Activated CD4-positive, alpha-beta T cell treated with anti-CD3 and anti-CD28 coated beads for 36 hours (primary cell): ENCODE measurements at places on chromosomes 3 and 15. TPM values are rescaled to one million over a fixed set of nuclear protein-coding genes. Genes with fewer than 3 reads are reported as not detected.

DNA sequence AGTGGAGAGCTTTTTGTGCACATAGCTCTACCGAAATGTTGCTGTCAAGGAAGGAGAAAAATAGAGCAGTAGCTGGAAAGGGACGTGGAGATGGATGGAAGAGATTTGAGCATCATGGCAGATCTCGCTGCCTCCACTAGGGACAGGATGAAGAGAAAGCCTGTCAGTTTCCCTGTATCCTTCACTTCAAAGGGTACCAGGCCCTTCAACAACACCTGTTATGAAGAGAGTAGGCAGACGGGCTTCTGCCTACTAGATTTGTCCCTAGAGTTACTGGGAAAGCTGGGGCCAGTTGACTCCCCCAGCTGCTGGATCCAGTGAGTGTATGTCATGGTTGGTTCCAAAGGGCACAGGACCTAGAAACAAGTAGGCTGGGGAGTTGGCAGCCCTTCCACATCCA lies 150.8 kb downstream of the TLE3 start:
- no peak for DNase-seq
- H3K4me1 ChIP-seq, result no peaks in the 10 kb centered on the region
- H3K4me3 ChIP-seq, result no peak overlapping the region

The SNTN gene
- not detected for total RNA-seq

GRCh38 chr3:155334914-155335723 lies 41.6 kb upstream of the STRIT1 start:
- peak; percentile 40 for DNase-seq
- H3K27me3 ChIP-seq, result peaks cover 4% of the 10 kb centered on the region
- peaks cover 11% of the 10 kb centered on the region for H3K4me1 ChIP-seq
- no peak overlapping the region for H3K27ac ChIP-seq
- no peaks in the 10 kb centered on the region for H3K36me3 ChIP-seq
- H3K4me3 ChIP-seq, result no peak overlapping the region

The HTR3E gene
- not detected for total RNA-seq

DNA sequence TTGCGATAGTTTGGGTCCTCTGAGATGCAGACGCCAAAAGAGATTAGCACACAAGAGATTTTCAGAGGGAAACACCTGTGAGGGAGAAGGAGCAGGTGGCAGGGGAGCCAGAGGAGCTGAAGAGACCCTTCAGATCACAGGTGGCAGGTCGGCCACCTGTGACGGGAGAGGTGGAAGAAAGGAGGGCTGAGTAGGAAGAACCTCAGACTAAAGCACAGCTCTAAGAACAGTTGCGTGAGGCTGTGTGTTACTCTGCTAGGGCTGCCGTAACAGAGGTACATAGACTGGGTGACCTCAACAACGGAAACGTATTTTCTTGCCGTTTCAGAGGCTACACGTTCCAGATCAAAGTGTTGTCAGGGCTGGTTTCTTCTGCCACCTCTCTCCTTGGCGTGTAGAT lies 38.5 kb downstream of the C2CD4A start:
- H3K36me3 ChIP-seq, result no peaks in the 10 kb centered on the region
- DNase-seq, result no peak
- H3K4me1 ChIP-seq, result peaks cover 5% of the 10 kb centered on the region
- peak overlapping the region; percentile 31 for H3K27ac ChIP-seq
